ENCODE measurements at places on chromosomes 1 and 21.
A peak's percentile ranks its signal among the peaks of the same experiment; 100 is the strongest.

- DNase-seq = no peak
Observed at GRCh38 chr1:206500046-206500445, 7.3 kb upstream of the RASSF5 start.

DNA sequence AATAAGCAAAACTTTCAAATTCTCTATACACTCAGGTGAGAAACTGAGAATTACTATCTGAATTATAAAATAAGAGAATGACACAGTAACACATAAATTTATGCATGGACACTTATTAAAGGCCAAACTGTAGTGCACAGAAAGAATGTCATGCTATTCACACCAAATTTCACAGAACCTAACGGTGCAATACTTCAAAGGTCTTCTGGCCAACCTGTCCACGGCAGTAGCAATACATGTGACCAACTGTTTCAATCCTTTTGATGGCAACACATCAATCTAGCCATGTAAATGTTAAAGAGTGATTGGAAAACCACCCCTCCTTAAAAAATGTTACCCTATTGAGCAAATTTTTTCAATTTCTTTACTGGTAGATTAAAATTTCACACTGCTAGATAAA, 10.4 kb downstream of the GATAD2B start:
- DNase-seq = no peak

DNA sequence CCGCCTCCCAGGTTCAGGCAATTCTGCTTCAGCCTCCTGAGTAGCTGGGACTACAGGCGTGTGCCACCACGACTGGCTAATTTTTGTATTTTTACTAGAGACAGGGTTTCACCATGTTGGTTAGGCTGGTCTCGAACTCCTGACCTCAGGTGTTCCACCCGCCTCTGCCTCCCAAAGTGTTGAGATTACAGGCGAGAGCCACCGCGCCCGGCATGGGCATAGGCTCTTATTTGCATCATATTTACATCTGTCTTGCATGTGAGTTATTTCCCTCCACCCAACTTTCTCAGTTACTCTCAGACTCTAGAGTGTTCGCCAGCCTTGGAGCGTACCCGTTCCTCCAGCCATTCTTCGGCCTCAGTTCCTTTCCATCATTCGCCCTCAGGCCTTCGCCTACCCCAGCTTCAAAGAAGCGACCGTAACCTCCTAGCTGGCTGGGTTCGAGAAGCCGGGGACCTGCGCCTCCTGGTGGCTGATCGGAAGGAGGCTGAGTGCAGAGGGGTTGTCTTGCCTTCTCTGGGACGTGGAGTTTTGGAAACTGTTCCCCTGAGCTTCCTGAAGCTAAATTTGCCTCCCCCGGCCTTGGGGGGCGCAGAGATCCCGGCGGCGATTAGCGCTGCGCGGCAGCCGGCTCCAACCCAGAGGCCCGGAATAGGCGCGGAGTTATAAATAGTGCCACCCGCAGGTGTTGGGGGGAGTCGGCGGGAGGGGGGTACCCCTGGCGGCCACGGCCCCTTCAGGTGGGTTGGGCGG, 3.6 kb upstream of the ZBTB7B start:
- DNase-seq = peak; percentile 92

- DNase-seq = no peak
Observed at GRCh38 chr1:223747838-223748335, 35.5 kb downstream of the CAPN2 start.

GRCh38 chr21:41593051-41593759, 85.2 kb upstream of the TMPRSS2 start:
- DNase-seq = no peak

GRCh38 chr1:72037745-72038343, 244.5 kb downstream of the NEGR1 start:
- DNase-seq = peak; percentile 15

DNA sequence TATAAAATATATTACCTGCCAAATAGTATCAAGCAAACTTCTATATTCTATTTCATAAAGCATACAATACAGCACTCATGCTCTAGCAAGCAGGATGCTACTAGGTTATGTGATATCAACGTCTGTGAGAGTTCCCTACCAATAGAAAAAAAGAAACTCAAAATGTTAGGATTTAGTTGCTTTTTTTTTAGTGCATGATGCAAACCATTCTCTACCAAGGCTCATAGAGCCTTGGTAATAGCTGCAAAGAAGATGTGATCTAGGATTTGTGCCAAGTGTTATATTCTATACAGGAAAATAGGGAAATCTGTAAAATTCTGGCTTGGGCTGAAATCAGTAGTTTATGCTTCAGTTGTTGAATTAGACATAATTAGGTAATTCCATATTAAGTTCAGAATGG, 394.4 kb downstream of the DSCAM start:
- no peak for DNase-seq

DNA sequence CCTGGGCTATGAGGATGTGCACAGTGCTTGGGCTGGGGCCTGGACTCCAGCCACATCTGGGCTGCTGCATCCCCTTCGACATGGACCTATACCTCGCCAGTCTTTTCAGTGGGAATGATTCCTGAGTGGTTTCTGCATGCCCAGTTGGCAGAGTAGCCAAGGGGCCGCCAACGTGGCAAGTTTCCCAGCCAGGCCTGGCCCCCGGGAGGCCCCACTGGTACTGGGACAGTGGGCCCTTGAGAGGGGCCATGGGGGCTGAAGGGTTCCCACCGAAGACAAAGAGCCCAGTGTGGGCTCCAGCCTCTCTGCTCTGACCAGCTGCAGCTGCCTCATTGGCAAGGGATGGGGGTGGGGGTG, 15.4 kb downstream of the RAP1GAP start:
- peak; percentile 92 for DNase-seq

- DNase-seq = no peak
Observed at GRCh38 chr1:5376538-5377247, 615.5 kb downstream of the NPHP4 start.

GRCh38 chr1:23393706-23394105, 24.1 kb upstream of the ZNF436 start:
- no peak for DNase-seq

- no peak for DNase-seq
Observed at GRCh38 chr1:51946300-51946699, 44.2 kb downstream of the RAB3B start.

- no peak for DNase-seq
Observed at GRCh38 chr1:154614901-154615300, 6.9 kb upstream of the ADAR start.

- DNase-seq = peak; percentile 23
Observed at GRCh38 chr21:45910548-45911221, 70.9 kb upstream of the COL6A1 start.

DNA sequence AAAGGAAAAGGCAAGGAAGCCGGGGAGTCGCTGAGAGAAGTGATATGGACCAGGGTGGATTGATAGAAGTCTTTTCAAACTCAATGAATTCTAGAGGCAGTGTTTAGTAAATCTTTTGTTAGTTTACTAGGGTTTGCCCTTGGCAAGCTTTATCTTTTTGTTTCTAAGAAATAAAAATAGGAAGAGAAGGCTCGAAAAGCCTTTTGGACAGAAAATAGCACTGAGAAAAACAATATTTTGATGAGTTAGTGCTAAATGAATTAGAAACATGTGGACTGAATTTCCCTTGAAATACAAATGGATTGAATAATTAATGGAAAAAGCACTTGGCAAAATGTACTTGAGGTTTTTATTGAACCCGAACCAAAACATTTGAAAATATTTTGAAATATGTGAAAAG, 121.8 kb upstream of the SPAG17 start:
- no peak for DNase-seq

- no peak for DNase-seq
Observed at GRCh38 chr1:246319083-246319714, 187.9 kb downstream of the SMYD3 start.

- no peak for DNase-seq
Observed at GRCh38 chr1:89254658-89255287, 17.9 kb downstream of the GBP5 start.

- DNase-seq = peak; percentile 55
Observed at GRCh38 chr1:119737040-119737682, 25.4 kb downstream of the PHGDH start.

DNA sequence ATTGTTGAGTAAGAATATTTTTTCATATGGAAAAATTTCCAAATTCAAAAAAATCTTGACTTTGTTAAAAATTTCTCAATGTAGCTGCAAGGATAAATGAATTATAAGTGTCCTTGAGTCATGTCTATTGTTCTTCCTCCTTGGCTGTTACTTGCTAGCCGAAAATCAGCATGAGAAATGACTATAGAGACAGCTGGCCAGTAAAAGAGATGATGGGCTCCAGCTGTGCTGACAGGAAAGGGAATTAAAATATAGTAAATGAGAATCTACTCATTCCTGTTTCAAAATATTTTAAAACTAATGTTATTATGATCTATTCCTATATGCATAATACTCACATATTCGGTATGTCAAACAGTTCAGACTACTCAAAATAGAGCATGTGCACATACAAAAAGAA, 1292.6 kb downstream of the BRINP3 start:
- DNase-seq = no peak

- no peak for DNase-seq
Observed at GRCh38 chr1:182995894-182996293, 27.3 kb upstream of the LAMC1 start.

DNA sequence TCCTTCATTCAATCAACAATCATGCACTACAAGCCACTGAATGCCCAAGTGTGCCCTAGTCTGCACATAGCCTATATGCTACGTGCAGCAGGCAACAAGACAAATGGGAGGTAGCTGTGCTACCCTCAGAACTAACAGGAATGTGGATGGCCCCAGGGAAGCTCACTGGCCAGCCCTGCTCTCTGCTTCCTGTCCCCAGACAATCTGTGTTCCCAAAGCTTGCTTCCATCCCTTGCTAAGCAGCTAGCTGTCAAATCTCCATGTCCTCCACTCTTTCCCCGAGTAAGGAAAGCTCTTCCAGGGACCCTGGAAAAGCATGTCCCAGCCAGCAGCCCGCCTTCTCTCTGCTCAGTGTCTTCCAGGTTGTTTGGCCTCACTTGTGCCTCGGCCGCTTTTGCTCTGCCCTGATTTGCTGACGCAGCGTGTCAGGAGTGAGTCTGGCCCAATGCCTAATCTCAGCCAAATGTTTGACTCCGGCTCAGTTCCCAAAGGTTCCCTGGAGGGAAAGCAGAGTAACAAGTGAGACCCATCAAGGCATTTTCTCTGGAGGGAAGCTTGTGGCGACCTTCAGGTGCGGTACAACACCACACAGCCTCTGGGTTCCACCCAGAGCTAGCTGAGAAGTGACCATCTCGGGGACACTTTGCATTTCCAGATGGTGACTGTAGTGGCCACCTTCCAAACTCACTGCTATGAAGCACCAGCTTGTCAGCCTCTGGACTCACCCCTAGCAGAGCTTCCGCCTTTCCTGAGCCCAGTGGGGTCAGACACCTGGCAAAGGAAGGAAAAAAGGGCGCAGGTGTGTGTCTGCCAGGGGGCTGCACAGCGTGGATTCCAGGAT, 243.4 kb downstream of the RHOU start:
- no peak for DNase-seq

GRCh38 chr1:175564119-175564518, 179.3 kb downstream of the TNR start:
- DNase-seq = no peak

DNA sequence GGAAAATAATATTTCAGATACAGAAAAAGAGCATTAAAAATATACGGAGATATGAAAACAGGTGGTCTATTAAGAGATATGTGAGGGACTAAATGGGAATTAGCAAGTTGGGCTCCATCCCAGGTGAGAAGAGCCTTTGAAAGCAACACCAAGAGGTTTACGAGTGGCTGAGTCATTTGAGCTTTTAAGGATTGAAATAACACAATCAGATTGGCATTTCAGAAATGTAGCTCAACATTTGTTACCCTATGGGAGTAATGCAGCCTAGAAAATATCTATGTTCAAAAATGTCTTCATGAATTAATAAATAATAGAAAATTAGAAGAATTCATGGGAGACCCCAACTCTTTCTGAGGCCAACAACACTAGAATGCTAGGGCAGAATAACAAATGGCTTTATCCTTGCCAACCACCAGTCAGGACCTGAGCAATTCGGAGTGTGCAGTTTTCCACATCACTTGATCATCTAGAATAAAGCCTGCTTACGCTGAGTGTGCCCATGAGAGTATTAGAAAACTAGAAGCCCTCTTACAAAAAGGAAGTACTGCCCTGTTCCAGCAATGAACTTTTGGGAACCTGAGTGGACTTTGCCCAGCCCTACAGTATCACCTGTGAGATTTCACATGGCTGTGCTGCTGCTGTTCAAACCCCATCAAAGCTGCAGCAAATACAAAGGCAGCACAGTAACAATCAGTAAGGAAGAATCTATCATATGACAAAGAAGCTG, 538.0 kb upstream of the CAMK1G start:
- DNase-seq = no peak

DNA sequence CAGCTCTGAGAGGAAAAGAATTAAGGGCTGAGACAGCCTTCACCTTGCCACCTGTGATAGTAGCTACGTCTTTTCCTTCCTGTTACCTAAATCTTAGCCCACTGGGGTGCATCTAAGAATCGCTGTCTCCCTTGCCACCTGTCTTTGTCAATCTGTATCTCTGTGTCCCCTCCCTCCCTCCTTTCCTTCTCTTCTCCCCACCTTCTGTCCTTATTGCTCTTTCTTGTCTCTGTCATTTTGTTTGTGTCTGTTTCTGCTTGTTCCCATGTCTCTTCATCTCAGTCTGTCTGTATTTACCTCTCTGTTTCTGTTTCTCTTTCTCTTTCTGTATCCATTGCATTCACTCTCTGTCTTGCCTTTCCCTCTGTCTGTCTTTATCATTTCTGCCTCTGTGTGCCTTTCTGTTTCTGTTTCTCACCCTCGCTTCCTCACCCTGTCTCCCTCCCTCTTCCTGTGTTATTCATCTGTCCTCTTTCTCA, 30.2 kb downstream of the SLC22A15 start:
- DNase-seq = no peak

GRCh38 chr1:97066860-97067259, 345.3 kb downstream of the PTBP2 start:
- DNase-seq = no peak

- no peak for DNase-seq
Observed at GRCh38 chr1:176878750-176879536, 285.6 kb downstream of the ASTN1 start.

GRCh38 chr1:231233735-231234417, 7.1 kb upstream of the GNPAT start:
- DNase-seq = no peak

GRCh38 chr1:3003039-3003940, 18.0 kb upstream of the ACTRT2 start:
- DNase-seq = peak; percentile 23

DNA sequence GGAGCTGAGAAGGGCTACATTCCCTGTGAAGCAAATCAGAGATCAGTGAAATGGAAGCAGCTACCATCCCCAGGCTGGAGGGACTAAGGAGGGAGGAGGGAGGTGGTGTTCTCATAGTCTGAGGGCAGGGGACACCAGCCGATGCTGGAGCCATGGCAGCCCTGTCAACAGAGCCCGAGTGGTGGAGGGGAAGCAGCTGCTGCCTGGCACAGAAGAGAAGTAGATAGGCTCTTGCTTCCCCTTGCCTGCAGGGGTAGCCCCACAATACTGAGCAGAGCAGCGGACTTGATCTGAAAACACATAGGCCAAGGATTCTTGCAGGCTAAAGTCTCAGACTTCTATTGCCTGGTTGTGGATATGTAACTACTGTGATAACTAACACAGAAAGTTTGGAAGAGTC, 255.1 kb downstream of the FGGY start:
- DNase-seq = no peak

DNA sequence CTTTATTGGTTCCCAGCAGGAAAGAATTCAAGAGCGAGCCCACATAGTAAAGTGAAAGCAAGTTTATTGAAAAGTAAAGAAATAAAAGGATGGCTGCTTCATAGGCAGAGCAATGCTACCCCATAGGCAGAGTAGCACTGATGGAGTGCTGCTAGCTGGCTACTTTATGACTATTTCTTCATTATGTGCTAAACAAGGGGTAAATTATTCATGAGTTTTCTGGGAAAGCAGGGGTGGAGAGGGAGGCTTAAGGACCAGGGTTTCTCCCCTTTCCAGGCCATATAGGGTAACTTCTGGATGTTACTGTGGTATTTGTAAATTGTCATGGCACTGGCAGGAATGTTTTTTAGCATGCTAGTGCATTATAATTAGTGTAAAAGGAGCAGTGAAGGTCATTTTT, 1271.4 kb downstream of the KCNT2 start:
- no peak for DNase-seq

All from posterior cingulate gyrus (tissue), 11 donors.